ENCODE measurements at places on chromosomes 6 and 20. TPM values are rescaled to one million over a fixed set of nuclear protein-coding genes. Genes with fewer than 3 reads are reported as not detected.

LSM14B gene
- total RNA-seq = 38.8 TPM

BPIFB2 gene
- total RNA-seq = not detected

LINC00237 gene
- total RNA-seq = not detected

PDE10A gene
- 2.9 TPM for total RNA-seq

EEF1E1 gene
- total RNA-seq = 45.2 TPM

MEP1A gene
- total RNA-seq = not detected

ARFGEF2 gene
- 37.4 TPM for total RNA-seq

ITPR3 gene
- 19.5 TPM for total RNA-seq

HRH3 gene
- total RNA-seq = not detected

HIVEP1 gene
- 28.3 TPM for total RNA-seq

NEDD9 gene
- 22.9 TPM for total RNA-seq

OPRL1 gene
- total RNA-seq = 0.92 TPM

DEFB125 gene
- total RNA-seq = not detected

CRIP3 gene
- total RNA-seq = not detected

ID1 gene
- total RNA-seq = 744 TPM

UNC93A gene
- total RNA-seq = not detected

HLA-DOB gene
- not detected for total RNA-seq

CGA gene
- total RNA-seq = not detected
